MM.1S (cell line): ENCODE measurements at places on chromosomes 12 and 14.

GRCh38 chr14:61925732-61926435 is 163.7 kb downstream of the SNAPC1 start:
- DNase-seq = no peak

- DNase-seq = no peak
Measured at GRCh38 chr12:91687052-91688017, 458.3 kb downstream of the BTG1 start.

DNA sequence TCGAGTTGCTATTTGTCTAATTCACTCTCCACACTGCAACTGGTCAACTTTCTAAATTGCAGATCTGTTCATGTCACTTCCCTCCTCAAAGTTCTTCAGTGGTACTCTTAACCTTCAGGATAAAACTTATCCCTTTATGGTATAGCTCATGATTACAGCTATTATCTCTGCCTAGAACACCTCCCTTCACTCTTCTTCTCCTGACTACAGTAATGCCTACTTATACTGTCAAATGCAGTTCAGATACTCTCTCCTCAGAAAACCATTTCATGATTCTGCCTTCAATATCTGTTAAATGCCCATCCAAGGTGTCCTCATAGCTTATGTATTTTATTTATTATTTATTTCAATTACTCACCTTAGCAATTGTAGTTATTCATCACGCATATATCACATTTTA is 85.5 kb downstream of the FAR2 start:
- no peak for DNase-seq

GRCh38 chr12:96295532-96296160 is 101.5 kb downstream of the ELK3 start:
- no peak for DNase-seq

DNA sequence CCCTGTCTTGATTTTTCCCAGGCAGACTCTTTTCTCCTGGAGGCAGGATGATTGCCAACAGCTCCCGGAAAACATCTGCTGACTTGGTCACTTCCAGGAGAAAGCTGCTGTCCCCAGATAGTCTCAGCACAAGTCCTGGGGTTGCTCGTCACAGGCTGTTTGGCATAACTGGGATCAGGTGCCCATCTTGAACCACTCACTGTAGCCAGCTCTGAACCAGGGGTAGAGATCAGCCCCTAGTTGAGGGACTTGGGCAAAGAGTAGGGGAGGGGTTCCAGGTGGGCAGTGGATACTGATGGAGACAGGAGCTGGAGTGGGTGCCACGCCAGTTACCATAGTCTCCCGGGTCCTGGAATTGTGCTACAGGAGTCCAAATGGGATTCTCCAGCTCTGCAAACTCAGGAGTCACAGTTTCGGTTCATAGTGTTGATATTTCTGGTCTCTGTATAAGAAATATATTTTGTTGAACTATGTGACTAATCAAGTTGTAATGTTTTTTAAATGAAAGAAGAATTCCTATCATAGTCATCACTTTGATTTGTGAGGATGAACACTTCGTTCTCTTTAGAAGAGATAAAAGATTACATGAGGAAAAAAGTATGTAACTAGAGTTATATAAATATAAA is 1154.5 kb downstream of the AACS start:
- DNase-seq = no peak
